Motor neuron (in vitro differentiated cells): ENCODE measurements at places on chromosomes 3 and 15. TPM values are rescaled to one million over a fixed set of nuclear protein-coding genes. Genes with fewer than 3 reads are reported as not detected.

Gene ZBBX
- 0.76 and 0.96 TPM in 2 replicates for total RNA-seq

Gene BOC
- 10.8 and 11.3 TPM in 2 replicates for total RNA-seq

- ATAC-seq: no peak
These were observed 62.2 kb upstream of the CTSH start for GRCh38 chr15:79007066-79007465.

- no peak for ATAC-seq
These were observed 397.3 kb upstream of the PROK2 start for GRCh38 chr3:72182206-72182605.

GRCh38 chr3:139887431-139887830 is 47.6 kb upstream of the CLSTN2 start:
- ATAC-seq: no peak

GRCh38 chr3:114114719-114115118 is 58.2 kb downstream of the QTRT2 start:
- peak; percentile 66 for ATAC-seq
